ENCODE measurements at places on chromosomes 6 and 20. TPM values are rescaled to one million over a fixed set of nuclear protein-coding genes. Genes with fewer than 3 reads are reported as not detected.
A peak's percentile ranks its signal among the peaks of the same experiment; 100 is the strongest.

DNA sequence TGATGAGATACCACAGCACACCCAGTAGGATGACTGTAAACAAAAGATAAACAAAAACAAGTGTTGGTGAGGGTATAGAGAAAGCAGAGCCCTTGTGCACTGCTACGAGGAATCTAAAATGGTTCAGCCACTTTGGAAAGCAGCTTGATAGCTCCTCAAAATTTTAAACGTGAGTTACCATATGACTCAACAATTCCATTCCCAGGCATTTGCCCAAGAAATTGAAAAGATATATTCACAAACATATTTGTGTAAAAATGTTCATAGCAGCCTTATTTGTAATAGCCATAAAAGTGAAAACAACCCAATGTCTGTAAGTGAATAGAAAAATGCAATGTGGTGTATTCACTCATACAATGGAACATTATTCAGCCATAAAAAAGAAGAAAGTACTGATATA is 141.0 kb upstream of the BTBD3 start:
- H3K36me3 ChIP-seq, result no peaks in the 10 kb centered on the region
- H3K27ac ChIP-seq, result no peak overlapping the region
- no peaks in the 10 kb centered on the region for H3K4me1 ChIP-seq
- DNase-seq, result no peak

The TTBK1 gene
- total RNA-seq, result 0.25 TPM

DNA sequence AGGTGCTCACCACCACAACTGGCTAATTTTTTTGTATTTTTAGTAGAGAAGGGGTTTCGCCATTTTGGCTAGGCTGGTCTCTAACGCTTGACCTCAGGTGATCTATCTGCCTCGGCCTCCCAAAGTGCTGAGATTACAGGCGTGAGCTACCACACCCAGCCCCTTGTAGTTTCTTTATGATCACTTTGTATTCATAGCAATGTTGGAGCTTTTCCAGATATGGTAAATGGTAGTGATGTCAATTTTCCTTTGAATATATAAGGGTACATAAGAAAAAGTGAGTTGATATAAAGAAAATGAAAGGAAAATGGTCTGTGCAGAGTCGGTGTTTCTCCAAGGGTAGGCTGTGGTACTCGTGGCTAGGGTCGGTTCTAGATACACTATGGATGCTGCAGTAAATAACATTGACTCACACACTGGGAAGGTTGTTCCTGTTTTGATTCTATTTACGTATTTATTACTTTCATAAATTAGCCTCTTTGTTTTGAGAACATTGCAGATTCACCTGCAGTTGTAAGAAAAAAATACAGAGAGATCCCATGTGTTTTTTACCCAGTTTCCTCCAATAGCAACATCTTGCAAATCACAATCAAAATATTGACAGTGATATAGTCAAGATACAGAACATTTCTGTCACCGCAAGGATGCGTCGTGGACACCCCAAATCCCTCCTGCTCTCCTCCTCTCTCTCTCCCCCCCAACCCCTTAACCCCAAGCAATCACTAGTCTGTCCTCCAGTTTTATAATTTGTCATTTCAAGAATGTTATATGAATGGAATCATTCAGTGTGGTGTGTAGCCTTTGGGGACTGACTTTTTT is 2.5 kb downstream of the ZNF831 start:
- H3K4me3 ChIP-seq, result peak overlapping the region; percentile 48
- peaks cover 70% of the 10 kb centered on the region for H3K4me1 ChIP-seq
- DNase-seq, result peak; percentile 43
- peak overlapping the region; percentile 93 for H3K27ac ChIP-seq
- H3K27me3 ChIP-seq, result no peaks in the 10 kb centered on the region
- H3K36me3 ChIP-seq, result no peaks in the 10 kb centered on the region

DNA sequence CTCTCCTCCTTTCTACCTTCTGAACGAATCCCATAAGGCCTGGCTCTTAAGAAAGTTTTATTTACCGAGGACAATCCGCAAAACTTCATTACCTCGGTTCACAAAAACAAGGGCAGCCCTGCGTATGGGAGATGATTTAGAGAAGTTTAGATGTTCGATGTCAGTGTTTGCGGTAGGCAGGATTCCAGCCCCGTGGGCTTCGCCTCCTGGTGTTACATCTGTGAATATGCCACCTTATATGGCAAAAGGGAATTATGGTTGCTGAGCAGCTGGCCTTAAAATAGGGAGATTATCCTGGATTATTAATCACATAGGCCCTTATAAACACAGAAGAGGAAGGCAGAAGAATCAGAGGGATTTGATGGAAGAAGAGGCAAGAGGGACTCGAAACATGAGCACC is 21.1 kb downstream of the BMP6 start:
- H3K27ac ChIP-seq, result no peak overlapping the region
- H3K4me3 ChIP-seq, result no peak overlapping the region
- H3K4me1 ChIP-seq, result no peaks in the 10 kb centered on the region

DNA sequence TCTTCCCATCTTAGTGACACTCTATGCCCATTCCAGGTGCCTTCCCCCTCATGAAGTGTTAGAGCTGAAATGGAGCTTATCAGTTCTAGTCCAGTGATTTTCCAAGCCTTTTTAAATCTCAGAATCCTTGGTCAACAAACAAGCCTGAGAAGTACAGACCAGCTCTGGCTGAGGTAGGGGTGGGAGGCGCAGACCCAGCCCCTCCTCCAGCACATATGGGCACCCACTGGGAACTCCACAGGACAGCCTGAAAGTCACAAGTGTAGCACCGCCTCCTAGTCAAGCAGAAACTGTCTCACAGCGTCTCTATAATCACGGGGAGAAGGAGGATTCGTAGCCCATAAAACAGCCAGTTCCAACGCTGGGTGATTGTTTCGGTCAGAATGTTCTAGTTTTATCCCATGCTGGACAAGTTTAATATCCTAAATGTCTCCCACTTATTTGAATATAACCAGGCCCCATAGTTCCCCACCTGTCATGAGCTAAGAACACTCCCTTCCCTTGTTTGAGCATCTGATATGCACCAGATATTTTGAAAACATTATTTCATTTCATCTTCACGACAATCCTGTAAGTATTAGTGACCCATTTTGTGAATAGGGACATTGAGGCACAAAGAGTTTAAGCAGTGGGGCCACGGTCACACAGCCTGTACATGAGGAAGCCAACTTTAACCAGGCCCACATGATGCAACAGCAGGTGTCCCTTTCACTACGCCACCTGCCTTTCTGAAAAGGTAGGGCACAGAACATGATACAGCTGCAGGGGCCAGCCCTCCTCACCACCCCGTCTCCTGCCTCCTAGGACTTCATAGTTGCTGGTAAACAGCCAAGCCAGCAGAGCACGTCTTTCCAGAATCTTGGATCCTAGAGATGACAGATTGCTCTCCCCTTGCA is 40.1 kb downstream of the TRAF3IP2 start:
- H3K4me1 ChIP-seq, result peaks cover 19% of the 10 kb centered on the region
- no peak overlapping the region for H3K4me3 ChIP-seq
- no peak overlapping the region for H3K27ac ChIP-seq
- no peaks in the 10 kb centered on the region for H3K27me3 ChIP-seq

DNA sequence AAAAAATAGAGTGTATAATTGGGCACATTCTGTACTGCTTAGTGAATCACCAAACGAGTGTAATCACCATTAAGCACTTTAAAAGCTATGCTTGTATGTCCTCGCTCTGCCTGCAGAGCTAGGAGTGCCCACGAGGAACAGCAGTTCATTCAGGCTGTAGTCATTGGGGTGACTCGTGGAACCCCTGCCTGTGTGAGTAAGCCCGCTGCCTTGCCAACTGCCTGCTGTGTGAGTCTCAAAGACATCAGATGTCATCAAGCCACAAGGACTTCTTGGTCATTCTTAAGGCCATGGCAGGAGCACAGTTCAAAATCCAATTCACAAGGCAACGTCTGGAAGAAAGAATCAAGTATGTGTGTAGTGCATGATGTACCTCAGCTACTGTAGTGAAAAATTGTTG is 60.4 kb downstream of the FOXO3 start:
- H3K4me3 ChIP-seq, result no peak overlapping the region
- no peak for DNase-seq
- no peaks in the 10 kb centered on the region for H3K36me3 ChIP-seq
- no peak overlapping the region for H3K27ac ChIP-seq

GRCh38 chr6:33294086-33294823 is 4.5 kb downstream of the RGL2 start:
- H3K27me3 ChIP-seq, result no peaks in the 10 kb centered on the region
- H3K4me1 ChIP-seq, result peaks cover 15% of the 10 kb centered on the region
- no peak for DNase-seq
- H3K4me3 ChIP-seq, result no peak overlapping the region

The RNF144B gene
- 7.1 TPM for total RNA-seq

GRCh38 chr6:17482711-17483110 is 89.3 kb downstream of the CAP2 start:
- H3K4me3 ChIP-seq, result no peak overlapping the region
- no peaks in the 10 kb centered on the region for H3K36me3 ChIP-seq
- H3K27me3 ChIP-seq, result no peaks in the 10 kb centered on the region
- no peaks in the 10 kb centered on the region for H3K4me1 ChIP-seq
- no peak for DNase-seq

DNA sequence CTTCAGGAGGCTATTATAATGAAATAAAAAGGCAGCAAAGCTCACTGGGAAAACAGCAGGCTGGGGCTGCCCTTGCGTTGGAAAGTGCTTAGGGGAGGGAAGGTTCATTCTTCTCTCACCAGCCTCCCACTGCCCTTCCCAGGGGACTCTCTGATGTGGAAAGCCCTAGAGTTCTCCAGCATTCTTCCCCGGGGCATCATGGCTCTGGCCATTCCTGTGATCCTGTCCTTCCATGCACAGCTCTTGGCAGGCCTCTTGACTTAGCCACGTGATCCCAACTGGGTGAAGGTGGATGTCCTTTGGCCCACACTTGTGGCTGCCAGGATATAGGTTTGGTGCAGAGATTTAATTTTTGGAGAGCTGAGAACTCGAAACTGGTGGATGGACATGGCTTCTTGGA is 58.0 kb upstream of the ZNF831 start:
- no peak for DNase-seq
- H3K4me1 ChIP-seq, result peaks cover 7% of the 10 kb centered on the region
- H3K36me3 ChIP-seq, result no peaks in the 10 kb centered on the region
- no peak overlapping the region for H3K4me3 ChIP-seq
- H3K27me3 ChIP-seq, result no peaks in the 10 kb centered on the region

DNA sequence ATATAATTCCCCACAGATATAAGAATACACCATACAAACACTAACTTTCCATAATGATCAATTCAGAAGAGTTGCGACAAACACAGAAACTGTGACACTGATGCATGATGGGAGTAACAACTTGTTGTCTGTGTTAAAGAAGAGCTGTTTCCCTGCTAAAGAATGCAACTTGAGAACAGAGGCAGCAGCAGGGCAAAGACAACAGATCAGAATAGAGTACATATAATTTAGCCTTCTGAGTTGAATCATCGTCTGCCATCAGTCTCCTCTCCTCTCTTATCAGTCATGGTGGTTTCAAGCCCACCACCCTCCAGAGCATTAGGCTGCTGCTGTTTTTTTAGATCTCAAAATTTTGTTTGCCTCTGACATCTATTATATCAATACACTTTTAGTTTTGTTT is 280.4 kb downstream of the UBE3D start:
- no peak for DNase-seq
- H3K27ac ChIP-seq, result no peak overlapping the region
- H3K36me3 ChIP-seq, result no peaks in the 10 kb centered on the region
- H3K4me3 ChIP-seq, result no peak overlapping the region

The ELOVL2 gene
- total RNA-seq, result not detected

DNA sequence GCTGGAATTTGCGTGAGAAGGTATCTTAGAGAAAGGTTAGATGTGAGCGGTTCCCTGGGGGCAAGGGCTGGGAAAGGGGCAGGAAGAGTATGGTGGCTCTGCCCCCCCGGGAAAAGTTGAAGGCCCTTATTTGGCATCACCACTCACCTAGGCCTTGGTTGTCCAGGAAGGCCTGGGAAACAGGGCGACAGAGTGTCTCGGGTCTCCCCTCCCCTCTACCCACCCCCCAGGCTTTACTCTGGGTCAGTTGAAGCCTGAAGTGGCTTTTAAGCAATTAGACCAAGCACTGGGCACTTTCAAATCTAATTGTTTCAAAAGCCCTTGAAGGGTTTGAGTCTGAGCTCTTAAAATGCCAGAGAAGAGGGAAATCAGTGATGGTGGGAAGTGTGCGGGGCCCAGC is 30.2 kb upstream of the FOXP4 start:
- H3K27ac ChIP-seq, result no peak overlapping the region
- H3K27me3 ChIP-seq, result no peaks in the 10 kb centered on the region
- no peaks in the 10 kb centered on the region for H3K4me1 ChIP-seq
- no peak overlapping the region for H3K4me3 ChIP-seq
- no peak for DNase-seq
- no peaks in the 10 kb centered on the region for H3K36me3 ChIP-seq

DNA sequence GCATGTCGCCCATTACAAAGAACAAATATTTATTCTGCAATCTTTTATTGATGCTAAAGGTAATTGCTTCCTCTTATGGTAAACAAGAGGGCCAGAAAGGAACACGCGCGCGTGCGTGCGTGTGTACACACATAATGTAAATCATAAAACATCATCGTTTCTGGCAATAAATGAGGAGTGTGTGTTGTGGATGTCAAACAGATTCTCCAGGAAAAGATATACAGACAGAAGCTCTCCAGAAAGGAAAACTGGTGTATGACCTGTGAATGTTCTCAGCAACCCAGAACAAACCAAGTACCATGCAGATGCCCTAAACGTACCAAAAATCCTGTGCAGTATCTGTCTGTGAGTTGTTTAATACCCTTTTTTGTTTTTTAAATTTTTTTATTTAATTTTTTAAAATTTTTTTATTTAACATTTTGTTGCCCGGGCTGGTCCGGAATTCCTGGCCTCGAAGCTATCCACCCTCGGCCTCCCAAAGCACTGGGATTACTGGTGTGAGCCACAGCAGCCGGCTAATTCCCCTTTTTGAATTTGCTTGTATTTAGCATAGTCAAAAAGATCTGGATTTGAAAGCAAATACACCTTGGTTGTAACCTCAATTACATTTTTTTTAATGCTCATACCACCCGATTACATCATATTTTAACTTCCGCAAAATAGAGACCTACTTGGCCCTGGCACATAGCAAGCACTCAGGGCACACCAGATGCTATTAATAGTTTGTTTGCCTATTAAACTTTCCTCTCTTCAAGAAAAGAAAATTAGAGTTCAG is 909 bp upstream of the NUDT3 start:
- H3K4me3 ChIP-seq, result peak overlapping the region; percentile 92
- no peaks in the 10 kb centered on the region for H3K36me3 ChIP-seq
- no peak for DNase-seq
- H3K4me1 ChIP-seq, result peaks cover 16% of the 10 kb centered on the region
- peak overlapping the region; percentile 85 for H3K27ac ChIP-seq

DNA sequence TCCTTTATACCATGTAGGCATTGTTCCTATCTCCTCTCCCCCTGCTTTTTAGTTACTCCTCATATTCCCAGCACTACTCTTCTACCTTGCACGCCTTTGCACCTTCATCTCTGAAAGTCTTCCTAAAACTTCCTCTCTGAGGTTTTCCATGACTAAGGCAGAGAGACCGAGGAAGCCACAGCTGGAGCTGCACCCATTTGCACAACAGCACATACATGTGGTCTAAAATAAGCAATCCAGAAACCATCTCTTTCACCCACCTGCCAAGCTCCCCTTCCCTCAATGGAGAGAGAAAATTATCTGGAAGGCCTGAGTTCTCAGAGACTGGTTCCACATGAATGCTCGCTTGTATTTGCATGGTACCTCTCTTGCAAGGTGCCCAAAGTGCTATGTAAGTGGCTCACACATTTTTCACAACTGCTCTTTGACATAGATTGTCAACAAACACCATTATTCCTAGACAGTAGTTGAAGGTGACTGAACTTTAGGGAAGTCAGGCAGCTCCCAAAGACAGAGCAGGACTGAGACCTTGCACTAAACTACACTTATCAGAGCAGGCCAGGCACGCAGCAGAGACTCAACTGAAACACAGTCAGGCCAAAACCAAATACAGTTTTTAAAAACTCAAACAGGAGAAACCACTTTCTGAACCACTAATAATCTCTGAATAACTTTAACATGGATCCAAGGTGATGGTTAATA is 313.2 kb downstream of the TFAP2A start:
- H3K27me3 ChIP-seq, result no peaks in the 10 kb centered on the region
- no peaks in the 10 kb centered on the region for H3K36me3 ChIP-seq
- no peak overlapping the region for H3K4me3 ChIP-seq
- no peak for DNase-seq
- no peaks in the 10 kb centered on the region for H3K4me1 ChIP-seq

Data from naive thymus-derived CD4-positive, alpha-beta T cell (primary cell).